Lung (tissue), 17 donors: ENCODE measurements at places on chromosomes 16 and 17. TPM values are rescaled to one million over a fixed set of nuclear protein-coding genes. Genes with fewer than 3 reads are reported as not detected.

DNA sequence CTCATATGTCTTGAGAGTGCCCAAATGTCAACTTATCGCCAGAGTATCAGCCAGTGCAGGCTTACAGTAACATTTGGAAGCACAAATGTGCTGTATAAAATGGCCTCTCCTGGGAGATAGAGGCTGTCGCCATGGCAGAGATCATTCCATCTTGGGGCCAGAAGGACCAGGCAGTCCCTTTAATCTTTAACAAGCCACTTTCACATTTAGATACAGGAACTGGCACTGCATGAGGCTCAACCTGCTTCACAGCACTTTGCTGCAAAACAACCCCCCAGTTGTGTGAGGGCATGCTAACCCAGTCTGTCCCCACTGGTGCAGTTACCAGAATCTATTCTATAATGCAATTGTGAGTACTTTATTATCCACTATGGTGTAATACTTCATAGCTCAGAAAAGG is 4.7 kb upstream of the RFFL start:
- no peak for DNase-seq

- peak; percentile 9 for DNase-seq
Observed at GRCh38 chr17:80110447-80110812, 9.0 kb downstream of the GAA start.

DNA sequence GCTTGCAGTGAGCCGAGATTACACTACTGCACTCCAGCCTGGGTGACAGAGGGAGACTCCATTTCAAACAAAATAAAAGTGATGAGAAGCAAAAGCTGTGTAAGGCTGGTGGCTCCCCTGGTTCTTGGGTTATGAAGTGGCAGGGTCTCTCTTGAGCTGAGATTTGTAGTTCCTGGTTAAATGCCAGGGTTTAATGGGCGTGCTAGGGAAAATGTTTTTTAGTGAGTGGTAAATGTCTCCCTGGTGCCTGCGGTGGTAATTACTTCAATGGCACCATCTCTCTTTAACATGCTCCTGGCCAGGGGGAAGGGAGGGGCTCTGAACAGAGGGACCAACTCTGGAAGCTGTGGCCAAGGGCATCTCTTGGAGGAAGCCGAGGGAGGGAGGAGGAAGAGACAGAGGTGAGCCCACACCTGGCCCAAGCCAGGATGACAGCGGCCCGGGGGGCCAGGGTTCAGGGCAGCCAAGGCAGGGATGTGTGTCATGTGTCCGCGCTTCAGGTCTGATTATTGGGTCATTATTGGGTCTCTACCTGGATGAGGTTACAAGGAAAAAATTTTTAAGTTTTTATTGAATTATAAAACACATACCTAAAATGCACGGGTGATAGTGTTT is 17.8 kb upstream of the RPL38 start:
- no peak for DNase-seq

DNA sequence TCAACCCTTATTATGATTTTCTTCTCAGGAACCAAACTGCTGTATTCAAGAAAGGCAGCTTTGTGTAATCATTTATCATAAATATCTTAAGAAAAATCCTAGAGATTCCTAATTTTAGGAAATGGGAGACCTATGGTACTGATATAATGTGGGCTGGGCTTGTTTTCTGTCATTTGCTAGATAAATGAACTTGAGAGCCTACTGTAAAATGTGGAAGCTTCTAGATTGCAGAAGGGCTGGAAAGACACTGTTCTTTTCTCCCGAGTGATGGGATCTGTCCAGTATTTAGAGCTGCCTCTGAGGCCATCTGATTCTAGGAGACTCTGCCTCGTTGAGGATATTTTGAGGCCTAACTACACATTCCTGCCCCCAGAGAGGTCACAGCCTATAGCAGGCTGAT is 19.9 kb upstream of the STH start:
- no peak for DNase-seq

GRCh38 chr16:13036600-13036999 is 135.2 kb downstream of the SHISA9 start:
- peak; percentile 53 for DNase-seq

GRCh38 chr16:54654429-54654828 is 276.2 kb upstream of the IRX5 start:
- DNase-seq, result no peak

DNA sequence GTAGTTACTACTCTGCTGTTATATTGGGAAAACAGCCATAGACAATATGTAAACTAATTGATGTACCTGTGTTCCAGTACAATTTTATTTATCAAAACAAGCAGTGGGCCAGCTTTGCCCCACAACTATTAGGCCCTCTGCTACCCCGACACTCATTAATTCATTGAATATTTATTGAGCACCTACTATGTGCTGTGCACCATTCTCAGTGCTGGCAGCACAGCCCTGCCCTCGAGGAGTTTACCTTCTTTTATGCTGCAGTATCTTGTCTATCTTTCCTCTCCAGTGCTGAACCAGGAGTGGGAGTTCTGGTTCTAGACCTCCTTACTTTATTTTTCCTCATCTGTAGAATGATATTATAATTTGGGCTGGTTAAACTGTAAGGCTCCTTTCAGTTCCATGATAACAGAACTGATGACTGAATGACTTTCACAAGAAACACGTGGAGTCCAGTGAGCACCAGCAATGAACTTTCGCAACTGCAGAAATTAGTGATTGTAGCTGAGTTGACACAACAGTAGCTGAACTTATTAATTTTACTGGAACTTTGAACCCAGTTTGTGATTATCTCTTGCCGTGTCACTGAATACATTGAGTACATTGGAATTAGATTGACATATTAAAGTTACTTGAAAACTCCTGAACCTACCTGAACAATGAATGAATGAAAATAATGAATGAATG is 2.4 kb downstream of the GOSR2 start:
- DNase-seq, result no peak

CA7 gene
- not detected for polyA plus RNA-seq

GRCh38 chr17:12415031-12415430 is 250.7 kb upstream of the MYOCD start:
- no peak for DNase-seq

LDHD gene
- polyA plus RNA-seq, result 9.2 TPM

ALOX12 gene
- 0.95 TPM for polyA plus RNA-seq

- DNase-seq, result no peak
Observed at GRCh38 chr16:88317613-88317965, 65.2 kb upstream of the ZNF469 start.

DNA sequence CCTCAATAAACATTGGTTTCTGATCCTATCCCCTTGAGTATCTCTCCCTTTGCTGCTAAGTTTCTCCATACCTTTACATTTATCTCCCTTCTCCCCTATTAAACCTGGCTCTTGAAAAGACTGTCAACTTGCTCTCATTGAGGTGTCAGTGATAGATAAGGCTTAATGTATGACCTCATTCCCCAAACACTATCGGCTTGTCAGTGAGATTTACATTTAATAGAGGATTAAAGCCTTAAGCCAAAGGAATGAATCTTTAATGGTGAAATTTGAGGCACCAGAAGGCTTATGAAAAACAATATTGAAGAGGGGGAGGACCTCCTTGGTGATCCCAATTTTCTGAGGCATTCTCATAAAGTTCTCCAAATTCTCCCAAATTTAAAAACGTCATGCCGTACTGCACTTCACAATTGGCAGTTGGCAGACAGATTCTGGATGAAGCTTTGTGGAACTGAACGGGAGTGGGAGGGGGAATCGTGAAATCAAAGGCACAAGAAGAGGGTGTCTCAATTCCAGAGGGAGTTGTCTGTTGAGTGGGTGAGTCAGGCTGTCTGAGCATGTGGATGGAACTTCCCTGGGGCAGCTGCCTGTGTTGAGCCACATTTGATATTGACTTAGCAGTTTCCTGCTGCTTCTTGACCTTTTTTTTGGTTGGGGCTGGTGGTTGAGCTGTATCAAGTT is 478.8 kb downstream of the NPIPA7 start:
- DNase-seq, result no peak

LRRC36 gene
- 2.1 TPM for polyA plus RNA-seq

RAC3 gene
- 8.0 TPM for polyA plus RNA-seq

DNA sequence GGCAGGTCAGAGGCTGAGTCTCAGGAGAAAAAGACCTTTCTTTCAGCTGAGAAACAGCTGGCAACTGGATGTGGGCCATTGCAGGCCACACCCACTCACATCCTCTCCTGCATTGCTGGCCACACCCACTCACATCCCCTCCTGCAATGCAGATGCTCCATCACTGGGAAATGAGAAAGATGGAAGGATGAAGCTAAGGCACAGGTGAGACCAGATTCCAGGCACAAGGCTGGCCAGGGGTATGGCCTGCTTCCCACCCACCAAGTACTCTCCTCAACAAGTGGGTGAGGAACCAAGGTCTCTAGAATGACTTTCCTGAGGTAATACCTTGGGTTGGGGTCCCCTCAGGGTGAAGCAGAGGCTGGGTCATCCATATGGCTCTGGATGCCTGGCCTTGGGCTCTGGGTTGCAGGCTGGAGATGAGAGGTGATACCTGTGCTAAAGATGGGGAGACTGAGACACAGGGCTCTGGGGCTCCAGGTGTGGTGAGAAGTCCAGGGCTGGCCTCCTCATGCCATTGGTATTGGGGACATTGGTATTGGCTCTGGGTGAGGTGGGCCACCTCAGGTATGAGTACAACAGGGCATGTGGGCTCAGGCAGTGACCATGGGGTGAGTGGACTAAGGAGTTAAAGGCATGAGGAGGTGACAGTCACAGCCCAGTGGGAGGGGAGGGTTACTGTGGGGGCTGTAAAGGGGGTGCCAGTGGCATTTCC is 1726.8 kb downstream of the TP53TG3F start:
- DNase-seq, result no peak

GRCh38 chr17:34081269-34081668 is 173.8 kb upstream of the CCL2 start:
- DNase-seq, result no peak

- no peak for DNase-seq
Observed at GRCh38 chr17:6787081-6787693, 11.2 kb downstream of the FBXO39 start.

- DNase-seq, result no peak
Observed at GRCh38 chr17:41593306-41593981, 6.7 kb upstream of the KRT14 start.

FBXO39 gene
- polyA plus RNA-seq, result not detected

DNA sequence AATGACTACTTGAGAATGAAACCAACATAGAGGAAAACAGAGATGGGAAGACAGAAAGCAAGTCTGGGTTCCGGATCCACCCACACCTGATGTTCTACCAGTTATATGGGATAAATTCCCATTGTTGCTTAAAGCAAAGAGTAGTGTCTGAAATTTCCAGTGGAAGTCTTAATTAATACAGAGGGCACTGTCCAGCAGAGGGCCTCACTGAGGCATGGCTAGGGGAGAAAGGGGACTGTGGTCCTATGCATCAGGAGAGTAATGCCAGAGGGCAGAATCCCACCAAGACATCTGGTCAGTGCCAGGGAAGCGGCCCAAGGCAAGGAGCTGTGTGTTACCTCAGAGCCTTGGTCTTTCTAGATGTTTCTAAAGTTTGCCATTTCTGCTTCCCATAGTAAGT is 7.5 kb upstream of the UMOD start:
- DNase-seq, result no peak

DNA sequence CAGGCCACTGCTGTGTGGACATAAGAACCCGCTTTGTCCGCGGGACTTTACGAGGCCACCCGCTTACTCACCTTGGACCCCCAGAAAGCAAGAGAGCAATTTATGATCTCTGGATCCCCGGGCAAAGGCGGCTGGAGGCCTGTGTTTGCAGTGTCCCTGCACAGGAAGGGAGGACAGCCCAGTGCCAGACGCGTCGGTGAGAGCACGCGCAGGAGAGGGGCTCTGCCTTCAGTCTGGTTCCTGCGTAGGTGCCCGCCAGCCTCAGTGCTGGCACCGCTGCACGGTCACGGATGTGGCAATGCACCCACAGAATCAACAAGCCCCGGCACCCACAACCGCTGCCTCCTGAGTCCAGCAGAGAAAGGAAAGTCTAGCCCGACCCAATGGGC is 248.4 kb downstream of the C16orf95 start:
- DNase-seq, result no peak

DNA sequence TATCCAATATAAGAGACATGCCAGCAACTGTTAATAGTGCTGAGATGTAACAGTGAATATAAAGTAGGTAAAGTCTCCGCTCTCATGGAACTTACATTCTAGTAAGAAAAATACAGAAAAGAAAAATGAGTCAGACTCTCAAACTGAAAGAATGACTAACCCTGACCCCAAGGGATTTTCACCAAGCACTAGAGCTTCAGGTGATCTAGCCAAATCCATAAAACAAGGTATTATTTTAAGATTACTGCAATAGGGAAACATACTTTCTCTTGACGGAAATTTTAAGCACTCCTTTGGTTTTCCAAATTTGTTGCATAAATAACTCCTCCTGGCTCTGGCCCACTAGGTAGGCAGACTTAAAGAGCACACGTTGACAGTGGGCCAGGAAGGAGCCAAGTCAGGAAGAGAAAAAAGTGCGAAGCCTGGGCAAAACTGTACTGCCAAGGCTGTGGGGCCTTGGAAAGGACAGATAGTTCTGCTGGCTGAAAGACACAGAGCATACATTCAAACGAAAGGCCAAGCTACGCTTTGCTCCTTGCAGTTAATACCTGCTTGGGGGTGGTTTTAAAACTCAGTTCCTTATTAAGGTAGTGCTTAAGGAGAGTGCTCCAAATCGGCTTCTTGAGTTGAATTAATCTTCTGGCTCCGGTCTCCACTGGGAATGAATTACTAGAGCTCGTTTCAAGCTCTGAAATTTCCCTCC is 1.4 kb downstream of the GOT2 start:
- DNase-seq, result no peak

DNA sequence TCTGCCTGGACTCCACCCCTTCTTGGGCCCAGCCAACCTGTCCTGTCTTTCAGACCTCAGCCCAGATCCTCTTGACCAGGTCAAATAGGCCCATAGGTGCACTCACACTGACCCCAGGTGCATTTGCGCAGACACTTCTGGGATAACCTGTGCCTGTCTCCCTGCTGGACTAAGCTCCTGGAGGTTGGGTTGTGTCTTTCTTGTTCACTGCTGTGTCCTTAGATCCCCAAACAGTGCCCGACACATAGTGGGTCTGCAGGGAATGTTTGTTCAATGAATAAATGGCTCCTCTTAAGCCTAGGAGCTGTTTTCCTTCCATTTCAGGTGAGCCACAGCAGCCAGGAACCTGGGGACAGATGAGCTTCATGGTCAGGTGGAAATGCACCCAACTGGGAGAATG is 48.9 kb downstream of the NLRP1 start:
- DNase-seq, result no peak
